Neuronal stem cell (in vitro differentiated cells): ENCODE measurements at places on chromosomes 12 and 14.
A peak's percentile ranks its signal among the peaks of the same experiment; 100 is the strongest.

DNA sequence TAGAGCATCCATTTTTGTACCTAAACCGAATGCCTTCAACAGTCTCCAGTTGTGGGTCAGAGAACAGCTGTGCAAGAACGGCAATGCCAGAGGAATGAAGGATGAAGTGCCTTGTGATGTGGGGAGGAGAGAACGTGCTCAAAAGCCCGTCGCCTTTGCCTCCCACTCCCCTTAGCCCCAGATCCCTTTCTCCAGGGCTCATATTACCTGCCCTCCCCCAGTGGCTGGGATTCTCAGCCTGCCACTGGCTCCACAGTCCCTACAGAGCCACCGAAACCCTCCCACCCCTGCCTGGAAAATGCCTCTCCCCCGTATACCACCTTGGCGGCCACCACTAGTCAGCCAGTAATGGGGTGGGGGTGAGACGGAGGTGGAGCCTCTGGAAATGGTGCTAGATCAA lies 158.5 kb downstream of the ZFP36L1 start:
- no peak for DNase-seq

DNA sequence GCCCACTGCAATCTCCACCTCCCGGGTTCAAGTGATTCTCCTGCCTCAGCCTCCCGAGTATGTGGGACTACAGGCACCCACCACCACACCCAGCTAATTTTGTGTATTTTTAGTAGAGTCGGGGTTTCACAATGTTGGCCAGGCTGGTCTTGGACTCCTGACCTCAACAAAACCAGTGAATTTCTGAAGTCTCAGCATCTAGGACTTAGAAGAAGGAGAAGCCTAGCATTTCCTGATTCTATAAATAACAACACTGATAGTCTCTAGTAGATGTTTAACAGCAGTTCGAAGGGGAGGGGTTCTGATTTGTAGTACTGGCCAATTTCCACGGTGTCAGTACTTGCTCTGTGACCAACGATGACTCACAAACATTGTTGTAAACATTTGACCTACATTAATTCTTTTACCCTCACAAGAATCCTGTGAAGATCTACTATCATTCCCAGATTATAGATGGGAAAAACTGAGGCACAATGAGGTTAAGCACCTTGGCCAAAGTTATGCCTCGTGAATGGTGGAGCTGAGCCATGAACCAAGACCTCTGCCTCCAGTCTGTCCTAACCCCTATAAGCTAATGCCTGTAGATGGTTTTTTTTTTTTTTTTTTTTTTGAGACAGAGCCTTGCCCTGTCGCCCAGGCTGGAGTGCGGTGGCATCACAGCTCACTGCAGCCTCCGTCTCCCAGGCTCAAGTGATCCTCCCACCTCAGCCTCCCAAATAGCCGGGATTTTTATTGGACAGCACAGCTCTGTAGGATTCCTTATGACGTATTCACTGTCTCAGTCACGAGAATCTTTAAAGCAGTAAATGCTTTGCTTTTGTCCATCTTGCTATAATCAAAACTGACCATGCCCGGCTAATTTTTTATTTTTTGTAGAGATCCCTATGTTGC lies 5.2 kb downstream of the P2RX4 start:
- DNase-seq: no peak

- no peak for DNase-seq
Measured at GRCh38 chr12:27148791-27149190, 66.4 kb upstream of the C12orf71 start.

DNA sequence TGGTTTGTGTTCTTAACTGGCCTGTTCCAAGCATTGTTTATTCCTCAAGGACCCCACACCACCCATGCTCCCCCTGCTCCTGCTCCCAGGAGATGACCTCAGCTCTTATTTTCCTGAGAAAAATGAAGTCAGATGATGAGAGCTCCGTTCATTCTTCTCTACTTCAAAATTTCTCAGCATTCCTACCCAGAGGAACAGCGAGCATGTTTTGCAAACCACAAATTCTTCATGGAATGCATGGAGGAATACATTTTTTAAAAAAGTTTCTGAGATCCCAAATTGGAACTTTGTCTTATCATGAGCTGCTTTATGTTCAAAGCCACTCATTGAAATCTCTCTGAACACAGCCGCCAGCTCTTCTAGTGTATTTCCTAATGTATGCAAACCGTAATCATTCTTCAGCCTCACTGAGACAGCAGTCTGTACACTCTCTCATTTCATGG lies 44.9 kb downstream of the SYNE2 start:
- DNase-seq: no peak

GRCh38 chr12:27696293-27696652 lies at the start of gene REP15:
Gene REP15 (plus strand): TSS chr12:27696447. CDS start chr12:27696563, 116 bp downstream.
- DNase-seq: no peak

- DNase-seq: no peak
Measured at GRCh38 chr12:50599366-50600095, 94.7 kb downstream of the DIP2B start.

DNA sequence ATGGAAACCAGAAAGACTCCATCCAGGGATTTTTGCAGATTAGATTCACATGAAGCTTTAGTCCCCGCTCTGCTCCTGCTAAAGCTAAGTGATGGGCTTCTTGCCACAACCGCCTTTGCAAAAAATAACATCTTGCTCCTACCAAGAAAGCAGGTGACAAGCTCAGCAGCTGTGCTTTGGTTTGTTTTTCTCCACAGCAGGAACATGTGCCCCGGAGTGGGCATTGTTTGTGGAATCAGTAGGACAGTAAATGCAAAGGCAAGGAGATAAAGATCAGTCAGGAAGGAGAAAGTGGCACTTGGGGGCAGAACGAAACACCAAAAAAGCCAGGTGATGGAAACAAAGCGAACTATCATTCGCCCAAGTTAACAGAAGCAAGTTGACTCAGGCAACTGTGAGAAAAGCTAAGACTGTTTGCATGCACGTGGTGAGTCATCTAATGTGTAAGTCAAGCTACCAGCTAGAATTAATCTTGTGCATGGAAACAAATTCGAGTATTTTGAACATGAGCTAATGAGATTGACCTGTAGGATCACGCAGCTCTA lies 165.5 kb upstream of the PLXNC1 start:
- DNase-seq: no peak

- no peak for DNase-seq
Measured at GRCh38 chr12:54650409-54650808, 2.2 kb upstream of the DCD start.

GRCh38 chr14:106222731-106223130 lies 696.3 kb downstream of the TMEM121 start:
- DNase-seq: no peak

DNA sequence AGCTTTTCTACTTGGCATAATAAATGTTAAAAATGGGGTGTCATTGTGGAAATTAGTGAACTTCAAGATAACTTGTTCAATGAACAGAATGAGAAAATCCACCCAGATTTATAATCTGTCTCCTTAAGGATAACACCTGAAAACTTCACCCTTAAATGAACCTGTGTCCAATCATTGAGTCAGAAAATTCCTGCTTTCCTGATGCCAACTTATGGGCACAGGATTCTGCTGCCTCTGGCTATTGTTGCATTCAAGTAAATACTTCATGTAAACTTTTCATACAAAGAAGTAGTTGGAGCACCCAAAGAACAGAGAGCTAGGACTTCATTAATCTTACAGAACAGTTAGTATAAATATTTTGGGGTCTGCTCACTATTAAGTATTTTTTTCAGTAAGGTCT lies 98.9 kb upstream of the PLEKHA5 start:
- DNase-seq: no peak

- no peak for DNase-seq
Measured at GRCh38 chr14:72826039-72826438, 67.9 kb downstream of the DPF3 start.

DNA sequence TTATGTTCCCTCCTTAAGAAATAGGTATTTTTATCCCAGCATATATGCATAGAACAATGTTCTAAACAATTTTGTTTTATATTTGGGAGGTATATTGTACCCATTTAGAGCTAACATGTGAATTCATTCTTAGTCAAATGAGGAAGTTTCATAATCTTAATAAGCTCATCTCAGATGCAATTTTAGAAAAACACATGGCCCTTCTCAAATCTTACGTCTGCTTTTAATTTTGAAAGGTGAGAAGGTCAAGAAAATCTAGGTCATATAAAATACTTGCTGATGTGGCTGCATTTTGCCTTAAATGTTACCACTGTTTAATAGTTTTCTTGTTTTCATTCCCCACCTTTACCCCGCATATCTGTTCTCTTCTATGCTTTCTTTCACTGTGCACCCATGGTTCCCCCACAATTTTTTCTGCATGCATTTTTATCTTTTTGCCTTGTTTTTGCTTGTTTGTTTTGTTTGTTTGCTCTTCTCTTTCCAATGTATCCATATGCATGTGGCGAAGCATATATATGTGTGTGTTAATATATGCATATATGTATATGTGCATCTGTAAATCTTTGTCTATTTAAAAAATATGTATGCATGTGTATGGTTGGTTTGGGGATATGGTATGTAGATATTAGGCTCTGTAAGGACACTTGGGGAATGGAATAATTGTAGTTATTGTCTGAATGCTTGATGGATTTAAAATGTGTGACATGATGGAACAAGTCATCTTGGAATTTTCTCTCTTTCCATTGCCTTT lies 317.1 kb downstream of the BCAT1 start:
- DNase-seq: no peak

DNA sequence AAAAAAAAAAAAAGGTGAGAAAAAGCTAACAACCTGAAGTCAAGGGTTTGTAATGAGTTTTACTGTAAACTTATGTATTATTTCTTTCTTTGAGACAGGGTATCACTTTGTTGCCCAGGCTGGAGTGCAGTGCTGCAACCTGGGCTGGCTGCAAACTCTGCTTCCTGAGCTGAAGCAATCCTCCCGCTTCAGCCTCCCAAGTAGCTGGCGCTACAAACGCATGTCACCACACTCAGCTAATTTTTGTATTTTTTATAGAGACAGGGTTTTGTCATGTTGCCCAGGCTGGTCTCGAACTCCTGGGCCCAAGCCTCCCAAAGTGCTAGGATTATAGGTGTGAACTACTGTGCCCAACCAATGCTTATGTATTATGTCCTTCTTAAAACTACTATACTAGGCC lies 9.2 kb downstream of the ATF7 start:
- DNase-seq: no peak

DNA sequence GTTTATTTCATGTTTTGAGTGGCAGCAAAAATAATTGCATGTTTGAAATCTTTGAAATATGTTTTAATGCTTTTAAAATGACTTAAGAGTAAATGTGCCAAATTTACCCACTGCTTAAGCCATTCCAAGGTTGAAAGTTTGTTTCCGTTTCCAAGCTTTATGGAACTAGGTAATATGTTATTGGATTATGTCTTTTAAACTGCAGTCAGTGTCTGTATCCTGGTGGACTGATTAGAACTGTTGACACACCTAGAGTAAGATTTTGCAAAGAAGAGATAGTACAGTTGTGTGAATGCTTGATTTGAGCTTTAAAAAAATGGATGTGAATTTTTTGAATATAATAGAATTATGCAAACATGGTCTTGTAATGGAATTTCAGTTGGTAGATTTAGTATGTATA lies 135.1 kb downstream of the DERA start:
- no peak for DNase-seq

GRCh38 chr12:120376934-120377572 lies 8.1 kb upstream of the MSI1 start:
- no peak for DNase-seq

DNA sequence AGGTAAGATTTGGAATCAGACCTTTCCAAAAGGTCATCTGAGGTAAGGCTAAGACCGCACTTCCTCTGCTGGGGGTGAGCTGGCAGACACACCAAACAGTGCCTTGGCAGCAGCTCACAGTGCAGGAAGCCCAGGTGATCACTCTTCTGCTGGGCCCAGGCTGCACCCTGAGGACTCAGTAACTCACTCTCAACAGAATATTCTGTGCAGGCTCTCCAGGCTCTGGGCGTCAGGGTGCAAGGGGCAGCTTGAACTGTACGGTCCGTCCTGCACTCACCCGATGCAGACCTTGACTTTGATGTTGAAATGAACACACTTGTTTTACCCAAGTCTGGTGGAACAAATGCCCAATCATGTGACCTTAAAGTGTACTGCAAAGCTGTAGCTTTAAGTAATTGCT lies 6.0 kb downstream of the ALKBH2 start:
- no peak for DNase-seq

- DNase-seq: no peak
Measured at GRCh38 chr14:104931771-104932675, 7.3 kb downstream of the PLD4 start.

DNA sequence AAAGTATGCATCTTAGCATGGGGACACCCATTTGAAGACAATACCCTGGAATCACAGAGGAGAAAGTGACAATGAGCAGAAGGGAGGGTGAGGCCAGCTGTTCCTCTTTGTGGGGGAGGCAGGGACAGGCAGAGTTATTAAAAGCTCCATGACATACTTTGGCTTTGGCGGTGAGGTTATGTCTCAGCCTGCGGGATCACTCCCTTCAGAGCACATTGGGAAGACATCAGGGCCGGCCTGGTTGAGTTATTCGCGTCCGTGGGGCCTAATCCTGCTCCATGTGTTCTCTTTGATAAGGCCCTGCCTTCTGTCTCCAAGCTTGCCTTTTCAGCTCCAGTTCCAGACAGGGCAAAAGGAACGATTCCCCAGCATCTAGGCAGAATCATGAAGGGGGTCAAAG lies 98.8 kb upstream of the NTF3 start:
- no peak for DNase-seq

DNA sequence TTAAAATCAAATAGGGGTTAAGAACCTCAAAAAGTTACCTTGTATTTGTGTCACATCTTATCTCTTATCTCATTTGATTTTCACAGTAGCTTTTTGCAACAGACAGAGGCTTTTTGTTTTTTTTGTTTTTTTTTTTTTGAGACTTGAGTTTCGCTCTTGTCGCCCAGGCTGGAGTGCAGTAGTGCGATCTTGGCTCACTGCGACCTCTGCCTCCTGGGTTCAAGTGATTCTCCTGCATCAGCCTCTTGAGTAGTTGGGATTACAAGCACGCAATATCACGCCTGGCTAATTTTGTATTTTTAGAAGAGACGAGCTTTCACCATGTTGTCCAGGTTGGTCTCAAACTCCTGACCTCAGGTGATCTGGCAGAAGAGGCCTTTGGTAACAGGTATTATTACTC lies 25.7 kb downstream of the RDH12 start:
- no peak for DNase-seq

- DNase-seq: no peak
Measured at GRCh38 chr12:122999986-123000420, 19.5 kb downstream of the ARL6IP4 start.

GRCh38 chr12:12007001-12007712 lies 63.6 kb upstream of the BCL2L14 start:
- DNase-seq: no peak

DNA sequence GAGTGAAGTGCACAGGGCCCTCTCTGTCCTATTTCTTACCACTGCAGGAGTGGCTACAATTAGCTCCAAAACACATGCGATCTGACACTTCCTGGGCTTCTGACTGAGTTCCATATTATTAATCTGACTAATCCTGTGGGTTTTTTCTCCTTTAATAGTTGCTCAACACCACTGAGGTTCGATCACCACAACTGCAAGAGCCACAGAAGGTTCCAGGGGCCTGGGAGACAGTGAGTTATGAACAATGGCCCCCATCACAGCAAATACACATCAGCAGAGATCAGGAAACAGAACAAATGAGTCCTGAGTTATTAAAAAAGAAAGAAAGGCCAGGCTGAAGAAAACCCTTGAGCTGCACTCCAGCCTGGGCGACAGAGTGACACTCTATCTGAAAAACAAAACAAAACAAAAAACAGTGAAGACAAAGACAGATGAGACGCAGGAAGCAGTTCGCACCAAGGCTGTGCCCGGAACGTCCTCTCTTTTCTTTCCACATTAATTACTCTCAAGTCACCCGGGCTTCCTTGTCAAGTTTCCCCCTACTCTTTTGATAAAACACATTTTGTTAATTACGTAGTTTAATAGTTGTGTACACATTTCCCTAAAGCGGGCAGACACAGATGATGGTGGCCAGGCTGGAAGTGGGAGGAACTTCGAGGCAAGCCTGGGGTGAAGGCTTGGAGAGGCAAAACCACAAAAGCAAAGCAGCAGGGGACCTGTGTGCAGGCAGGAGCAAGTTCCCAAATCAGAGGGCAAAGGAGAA lies 42.7 kb downstream of the CDC42BPB start:
- DNase-seq: peak; percentile 26
